ENCODE measurements at places on chromosomes 13 and 19.

DNA sequence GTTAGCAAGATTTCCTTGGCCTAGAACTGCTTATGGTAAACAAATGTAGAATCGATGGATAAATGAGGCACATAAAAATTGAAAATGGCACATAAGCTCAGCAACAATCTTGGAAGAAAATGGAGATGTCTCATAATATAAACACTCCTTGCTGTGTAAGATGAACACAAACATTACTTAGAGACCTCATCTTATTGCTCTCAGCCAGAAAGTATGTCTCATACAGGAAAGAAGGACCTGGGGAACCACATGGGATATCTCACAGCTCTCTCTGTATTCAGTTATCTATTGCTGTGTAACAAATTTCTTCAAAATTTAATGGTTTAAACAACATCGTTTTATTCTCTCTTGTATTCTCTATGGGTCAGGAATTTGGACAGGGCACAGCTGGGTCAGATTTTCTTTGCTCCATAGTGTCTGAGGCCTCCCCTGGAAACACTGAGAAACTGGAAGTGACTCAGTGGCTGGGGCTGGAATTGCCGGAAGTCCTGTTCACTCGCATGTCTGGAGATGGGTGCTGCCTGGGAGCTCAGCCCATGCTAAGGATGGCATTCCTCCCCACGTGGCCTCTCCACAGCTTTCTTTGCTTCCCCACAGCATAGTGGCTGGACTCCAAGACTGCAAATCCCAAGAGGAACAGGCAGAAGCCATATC lies 105.1 kb downstream of the NUFIP1 start:
- DNase-seq, result no peak

DNA sequence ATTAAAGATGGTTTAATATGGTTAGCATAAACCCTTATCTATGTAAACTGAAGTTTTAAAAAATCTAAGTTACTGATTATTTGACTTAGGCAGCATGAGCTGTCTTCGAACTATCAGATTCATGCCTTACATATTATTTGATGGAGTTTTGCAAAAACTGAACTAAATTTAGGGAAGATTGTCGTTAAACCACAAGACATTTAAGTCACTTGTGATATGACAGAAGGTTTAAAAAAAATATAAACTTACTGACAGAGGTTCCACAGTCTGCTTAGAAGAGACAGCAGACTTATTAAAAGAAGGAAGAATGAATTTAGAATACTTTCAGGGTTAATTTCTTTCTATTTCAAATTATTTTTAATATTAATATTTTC lies 110.9 kb upstream of the FRY start:
- no peak for DNase-seq

DNA sequence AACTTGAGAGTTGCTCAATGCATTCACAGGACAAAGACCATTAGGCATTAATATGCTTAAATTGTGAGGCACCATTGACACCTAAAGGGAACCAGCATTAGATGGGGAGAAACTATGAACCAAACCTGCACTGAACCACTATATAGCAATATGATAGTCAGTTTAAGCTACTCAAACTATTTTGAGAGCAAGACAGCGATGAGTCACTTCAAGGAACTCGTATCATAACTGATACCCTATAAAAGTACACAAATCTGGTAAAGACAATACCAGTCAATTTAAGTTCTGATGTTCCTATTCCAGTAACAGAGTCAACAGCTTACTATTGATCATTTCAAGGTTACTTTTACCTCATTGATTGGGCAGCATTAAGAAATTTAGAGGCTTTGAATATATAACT lies 151.3 kb upstream of the ATXN8OS start:
- DNase-seq, result no peak

DNA sequence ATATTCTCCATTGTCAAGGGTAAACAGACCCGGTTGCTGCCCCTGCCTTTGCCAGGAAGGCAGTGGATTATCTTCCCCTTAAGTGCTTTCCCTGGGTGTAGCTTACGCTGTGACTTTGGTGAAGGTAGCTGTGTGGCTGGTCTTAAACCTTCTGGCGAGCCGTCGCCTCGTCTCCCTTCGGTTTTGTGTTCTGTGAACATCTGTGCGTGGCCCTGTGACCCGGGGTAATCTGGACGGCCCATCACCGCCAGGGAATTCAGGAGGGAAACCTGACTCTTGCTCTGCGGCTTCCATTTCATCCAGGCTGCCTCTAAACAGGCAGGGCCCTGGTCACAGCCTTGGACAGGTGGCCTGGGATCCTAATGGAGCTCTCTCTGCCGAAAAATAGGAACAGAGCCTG lies 78.7 kb downstream of the SHISA2 start:
- DNase-seq, result no peak

GRCh38 chr19:58439576-58440554 lies at the start of gene ZNF132:
ZNF132 (minus strand) TSS chr19:58440153; CDS start chr19:58439821, 332 bp downstream.
- peak; percentile 67 for DNase-seq

DNA sequence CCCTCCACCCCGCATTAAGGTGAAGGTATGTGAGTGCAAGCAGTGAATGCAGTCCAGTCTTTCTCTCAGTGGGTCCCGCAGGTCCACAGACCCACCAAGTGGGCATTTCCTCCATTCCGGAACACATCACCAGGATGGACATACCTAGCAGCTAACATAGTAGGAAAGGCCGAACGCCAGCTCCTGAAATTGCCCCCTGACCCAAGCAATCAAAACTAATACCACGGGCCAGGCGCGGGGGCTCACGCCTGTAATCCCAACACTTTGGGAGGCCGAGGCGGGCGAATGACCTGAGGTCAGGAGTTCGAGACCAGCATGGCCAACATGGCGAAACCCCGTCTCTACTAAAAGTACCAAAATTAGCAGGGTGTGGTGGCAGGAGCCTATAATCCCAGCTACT lies 71.7 kb upstream of the VSTM2B start:
- DNase-seq, result no peak

GRCh38 chr13:62320129-62321108 lies 904.8 kb upstream of the PCDH20 start:
- DNase-seq, result no peak

GRCh38 chr13:49731766-49732165 lies 40.5 kb upstream of the EBPL start:
- no peak for DNase-seq

DNA sequence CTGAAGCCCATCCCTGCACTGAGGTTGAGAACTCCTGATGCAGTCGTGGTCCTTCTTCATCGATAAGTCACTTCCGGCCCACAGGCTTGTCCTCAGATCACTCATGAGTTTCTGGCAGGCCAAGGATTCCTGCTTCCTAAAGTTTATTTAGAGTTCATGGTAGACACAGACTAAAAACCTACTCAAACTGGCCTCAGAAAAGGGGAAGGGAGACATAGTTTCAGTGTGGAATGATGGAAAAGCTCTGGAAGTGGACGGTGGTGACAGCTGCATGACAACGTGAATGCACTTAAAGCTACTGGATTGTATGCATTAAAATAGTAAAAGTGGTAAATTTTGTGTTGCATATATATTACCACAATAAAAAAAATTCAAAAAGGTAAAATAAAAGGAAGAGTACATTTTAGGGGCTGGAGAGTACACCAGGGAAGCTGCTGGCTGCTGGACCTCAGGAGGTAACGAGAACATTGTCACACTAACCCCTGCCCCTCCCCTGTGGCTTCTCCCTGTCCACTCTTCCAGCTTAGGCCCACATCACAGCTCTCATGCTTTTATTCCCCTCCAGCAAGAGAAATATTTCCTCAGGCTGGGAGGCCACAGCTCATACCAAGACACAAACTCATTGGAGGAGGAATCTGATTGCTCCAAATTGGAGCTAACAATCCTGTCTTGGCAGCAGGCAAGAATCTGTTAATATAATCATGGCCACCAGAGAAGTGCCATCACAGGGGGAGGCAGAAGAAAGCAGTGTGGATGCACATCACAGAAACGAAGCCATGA lies 741.0 kb downstream of the UQCRFS1 start:
- no peak for DNase-seq

- DNase-seq, result no peak
Measured at GRCh38 chr13:52104624-52105023, 24.2 kb downstream of the NEK5 start.

DNA sequence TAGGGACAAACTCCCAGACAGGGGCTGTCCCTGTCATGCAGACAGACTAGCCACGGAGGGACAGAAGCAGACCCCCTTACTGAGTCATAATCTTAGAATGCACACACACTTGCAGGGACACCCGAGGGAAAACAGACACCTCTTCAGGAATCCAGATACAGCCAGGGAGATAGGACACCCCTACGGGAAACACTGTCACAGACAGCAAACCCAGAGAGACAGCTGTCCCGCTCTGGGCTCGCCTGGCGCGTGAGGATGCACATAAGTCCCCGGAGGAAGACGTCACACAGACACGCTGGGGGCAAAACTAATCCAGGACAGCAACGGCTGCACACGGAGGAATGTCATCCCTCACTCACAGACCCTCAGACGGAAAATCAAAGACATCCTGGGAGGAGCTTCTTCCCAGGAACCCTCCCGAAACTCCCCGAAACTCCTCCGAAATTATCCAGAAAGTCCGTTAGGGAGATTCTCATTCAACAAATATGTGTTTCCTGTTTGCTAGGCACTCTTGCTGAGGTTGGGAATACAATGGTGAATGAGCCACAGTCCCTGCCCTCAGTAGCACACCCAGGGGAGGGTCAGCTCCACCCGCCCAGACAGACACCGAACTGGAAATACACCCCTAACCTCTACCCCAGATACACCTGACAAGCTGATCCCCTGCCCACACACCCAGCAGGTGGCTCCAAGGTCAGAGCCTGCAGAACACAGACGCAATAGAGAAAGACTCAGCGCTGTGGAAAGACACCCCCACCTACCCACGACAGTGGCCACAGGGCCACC lies 15.2 kb upstream of the TOMM40 start:
- no peak for DNase-seq

Measured in stimulated activated CD4-positive, alpha-beta T cell treated with anti-CD3 and anti-CD28 coated beads, TNF-alpha, amount 100 ng/mL, for 4 hours (primary cell).